ENCODE measurements at places on chromosomes 13 and 19.

- DNase-seq = no peak
Observed at GRCh38 chr13:84255226-84255797, 373.0 kb upstream of the SLITRK1 start.

DNA sequence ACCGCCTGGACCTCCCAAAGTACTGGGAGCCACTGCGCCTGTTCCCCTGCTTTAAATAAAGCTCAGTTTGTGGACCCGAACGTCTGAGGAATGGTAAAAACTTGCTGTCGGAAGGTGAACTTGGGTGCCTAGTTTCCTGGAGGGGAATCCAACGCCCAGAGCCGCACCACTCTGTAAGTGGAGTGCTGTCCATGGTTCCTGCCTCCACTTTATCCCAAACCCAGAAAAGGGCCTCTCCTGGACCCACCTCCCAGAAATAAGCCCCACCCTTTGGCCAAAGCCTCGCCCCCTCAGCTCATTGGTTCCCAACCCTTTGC is 2.3 kb downstream of the ANO8 start:
- DNase-seq = no peak

- no peak for DNase-seq
Observed at GRCh38 chr13:60435762-60436374, 38.8 kb downstream of the TDRD3 start.

DNA sequence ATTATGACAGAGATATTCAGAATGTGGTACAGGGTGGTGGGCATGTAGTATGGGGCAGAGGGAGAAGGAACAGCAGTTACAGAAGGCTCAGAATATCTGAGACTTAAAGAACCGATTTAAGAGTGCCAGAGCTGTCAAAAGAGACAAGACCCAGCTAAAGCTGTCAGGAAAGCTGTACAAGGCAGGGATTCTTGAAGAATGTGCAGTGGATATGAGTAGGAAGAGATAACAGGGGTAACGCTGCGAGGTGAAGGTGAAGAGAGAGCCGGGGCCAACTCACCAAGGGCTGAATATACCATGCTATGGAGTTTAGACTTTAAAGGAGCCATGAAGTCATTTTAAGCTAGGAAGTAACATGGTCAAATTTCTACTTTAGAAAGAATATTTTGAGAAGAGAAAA is 381.0 kb downstream of the DIAPH3 start:
- DNase-seq = no peak

- DNase-seq = peak; percentile 86
Observed at GRCh38 chr13:65499256-65499655, 1730.9 kb downstream of the PCDH9 start.

GRCh38 chr19:47703301-47703700 is 9.9 kb upstream of the EHD2 start:
- DNase-seq = no peak

DNA sequence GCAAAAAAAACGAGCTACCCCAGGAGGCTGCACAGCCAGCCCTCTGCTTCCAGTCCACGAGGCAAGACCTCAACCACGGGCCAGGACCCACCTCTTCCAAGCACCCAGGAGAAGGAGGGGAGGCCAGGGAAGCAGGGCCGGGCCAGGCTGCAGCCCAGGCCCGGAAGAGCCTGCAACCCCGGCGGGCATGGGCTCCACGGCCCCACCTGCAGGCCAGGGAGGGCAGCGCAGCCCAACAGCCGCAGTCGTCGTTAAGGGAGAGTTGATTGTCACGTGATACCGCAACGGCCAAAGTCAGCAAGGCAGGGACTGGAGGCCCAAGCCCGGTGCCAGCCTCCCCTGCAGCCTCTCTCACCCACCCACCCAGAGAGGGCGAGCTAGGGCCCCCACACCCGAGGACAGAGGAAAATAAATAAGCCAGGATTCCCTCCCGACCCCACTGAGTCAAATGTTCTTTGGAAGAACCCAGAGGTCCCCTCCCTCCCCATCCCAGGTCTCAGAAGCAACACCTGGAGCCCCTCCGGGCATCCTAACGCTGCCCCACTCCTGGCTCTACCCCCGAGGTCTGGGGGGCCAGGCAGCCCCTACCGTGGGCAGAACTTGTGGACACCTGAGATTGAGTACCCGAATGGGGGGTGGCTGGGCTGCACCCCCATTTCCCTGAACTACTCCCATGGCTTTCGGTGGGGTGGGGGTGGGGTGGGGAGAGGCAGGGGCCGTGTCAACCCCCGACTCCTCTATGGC is 5.2 kb upstream of the REXO1 start:
- DNase-seq = no peak

GRCh38 chr19:12648088-12648487 is 18.5 kb downstream of the MAN2B1 start:
- DNase-seq = no peak

- no peak for DNase-seq
Observed at GRCh38 chr13:39016087-39016486, 21.8 kb downstream of the PROSER1 start.

DNA sequence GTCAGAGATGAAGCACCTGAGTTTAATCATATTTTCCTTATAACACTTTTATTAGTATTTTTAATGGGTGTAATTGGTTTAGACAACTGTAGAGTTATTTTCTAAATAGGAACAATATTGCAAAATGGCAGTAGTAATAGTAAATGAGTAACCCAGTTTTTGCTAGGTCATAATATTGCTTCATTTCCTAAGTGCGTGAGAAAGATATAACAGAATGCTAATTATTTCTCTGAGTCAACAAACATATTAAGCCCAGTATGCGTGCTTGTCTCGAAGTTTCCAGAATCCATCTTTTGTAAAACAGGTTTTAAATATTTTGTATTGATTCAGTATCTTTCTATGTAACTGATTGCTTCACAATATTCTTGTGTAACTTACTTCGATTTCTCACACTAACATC is 315.3 kb downstream of the MYO16 start:
- DNase-seq = no peak

- no peak for DNase-seq
Observed at GRCh38 chr19:33175156-33175782, 18.9 kb upstream of the LRP3 start.

- no peak for DNase-seq
Observed at GRCh38 chr19:31167690-31168089, 181.5 kb downstream of the TSHZ3 start.

DNA sequence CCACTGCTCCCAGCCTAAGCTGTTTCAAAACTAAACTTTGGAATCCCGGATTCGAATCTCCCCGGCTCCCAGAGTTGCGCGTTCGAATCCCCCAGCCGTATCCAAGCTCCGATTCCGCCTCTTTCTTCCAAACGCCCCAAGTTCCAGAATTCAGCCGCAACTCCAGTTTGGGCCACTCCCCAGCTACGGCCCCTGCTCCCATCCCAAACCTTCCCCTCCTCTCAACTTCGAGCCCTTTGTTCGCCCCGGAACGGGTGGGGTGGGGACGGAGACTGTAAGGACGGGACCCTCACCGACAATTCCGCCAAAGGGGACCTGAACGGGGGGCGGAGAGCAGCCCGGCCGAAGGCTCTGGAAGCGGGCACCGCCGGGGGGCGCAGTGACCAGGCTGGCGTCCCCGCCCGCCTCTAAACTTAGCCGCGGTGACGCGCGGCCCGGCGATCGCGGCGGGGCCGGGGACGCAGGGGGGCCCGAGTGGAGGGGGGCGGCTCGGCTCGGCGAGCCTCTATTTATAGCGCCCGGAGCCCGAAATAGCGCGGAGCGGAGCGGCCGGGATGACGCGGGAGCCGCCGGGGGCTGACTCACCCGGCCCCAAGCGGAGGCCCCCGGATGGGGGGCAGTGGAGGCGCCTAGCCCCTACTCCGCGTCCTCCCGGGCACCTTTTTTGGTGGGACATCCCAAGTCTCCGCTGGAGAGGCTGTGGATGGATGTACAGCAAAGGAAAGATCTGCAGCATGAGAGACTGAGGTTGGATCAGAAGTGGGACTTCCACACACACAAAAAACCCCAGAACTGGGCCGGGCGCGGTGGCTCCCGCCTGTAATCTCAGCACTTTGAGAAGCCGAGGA is 4.9 kb upstream of the ERCC1 start:
- no peak for DNase-seq

DNA sequence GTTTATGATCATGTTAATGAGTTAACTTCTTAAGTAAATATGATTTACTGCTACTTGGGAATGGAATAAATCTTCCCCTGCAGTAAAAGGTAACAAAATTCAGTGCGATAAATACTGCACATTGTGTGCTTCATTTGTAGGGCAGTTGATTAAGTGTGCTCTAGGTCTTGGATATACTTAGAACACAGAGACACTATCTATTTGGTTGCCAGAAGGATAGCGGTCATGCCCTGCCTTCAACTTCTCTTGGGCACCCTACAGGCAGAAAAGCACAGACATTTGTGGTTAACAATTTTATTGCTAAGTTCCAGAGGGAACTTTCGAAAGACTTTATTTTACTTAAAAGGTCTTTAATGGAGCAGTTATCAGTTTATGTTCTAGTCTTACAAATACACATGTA is 605.8 kb downstream of the PCDH9 start:
- DNase-seq = no peak

DNA sequence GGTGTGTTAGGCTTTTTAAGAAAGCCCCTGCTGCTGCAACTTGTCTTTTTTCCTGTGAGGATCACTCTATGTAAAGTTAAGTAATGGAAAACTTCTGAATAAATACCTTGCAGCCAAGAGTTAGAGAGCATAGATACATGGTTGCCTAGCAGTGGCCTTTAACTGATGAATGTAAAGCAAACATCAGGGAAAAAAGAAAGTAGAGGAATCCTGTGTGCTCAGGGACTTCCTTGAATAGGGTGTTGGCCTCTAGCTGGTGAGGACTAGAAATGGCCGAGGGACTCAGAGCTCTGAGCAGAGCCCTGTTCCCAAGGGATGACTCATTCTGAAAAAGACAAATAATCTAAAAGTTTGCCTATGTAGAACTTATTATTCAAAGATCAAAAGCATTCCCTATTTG is 135.7 kb downstream of the MIPEP start:
- DNase-seq = no peak

DNA sequence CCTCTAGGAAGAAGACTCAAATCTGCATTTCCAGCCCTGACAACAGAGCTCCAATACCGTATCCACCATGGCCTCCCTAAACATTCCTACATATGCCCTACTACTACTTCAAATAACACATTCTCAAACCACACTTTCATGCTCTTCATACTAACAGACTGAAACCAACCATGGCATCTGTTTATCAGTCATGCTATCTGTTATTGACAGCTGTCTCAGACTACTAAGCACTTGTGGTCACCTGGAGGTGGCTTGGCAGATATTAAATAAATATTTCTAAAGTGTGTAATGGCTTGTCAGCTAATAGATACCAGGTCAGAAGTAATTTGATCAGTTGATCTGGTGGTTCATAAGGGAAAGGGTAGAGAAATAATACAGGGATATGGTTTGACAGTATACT is 489.1 kb downstream of the DIAPH3 start:
- DNase-seq = no peak

DNA sequence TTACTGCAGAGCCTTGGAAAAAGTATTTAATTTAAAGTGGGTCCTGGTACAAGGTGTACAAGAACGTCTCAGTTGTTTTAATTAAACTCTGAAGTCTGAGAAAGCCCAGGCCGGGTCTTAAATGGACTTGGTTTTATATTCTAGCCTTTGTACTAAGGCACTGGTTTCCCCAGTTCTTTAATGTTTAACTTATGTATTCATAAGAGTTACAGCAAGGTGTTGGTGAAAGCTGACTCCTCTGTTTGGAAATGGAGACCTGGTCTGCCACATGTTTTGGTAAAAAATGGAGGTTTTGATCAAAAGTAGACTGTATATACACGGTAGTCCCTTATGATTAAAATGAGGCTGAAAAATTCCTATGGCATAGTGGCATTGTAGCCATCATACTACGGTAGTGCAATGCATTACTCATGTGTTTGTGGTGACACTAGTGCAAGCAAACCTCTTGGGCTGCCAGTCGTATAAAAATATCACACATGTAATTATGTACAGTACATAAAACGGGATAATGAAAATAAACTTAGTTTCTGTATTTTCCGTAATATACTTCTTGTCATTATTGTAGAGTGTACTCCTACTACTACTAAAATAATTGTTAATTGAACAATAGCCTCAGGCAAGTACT is 883.4 kb upstream of the SPRY2 start:
- no peak for DNase-seq

DNA sequence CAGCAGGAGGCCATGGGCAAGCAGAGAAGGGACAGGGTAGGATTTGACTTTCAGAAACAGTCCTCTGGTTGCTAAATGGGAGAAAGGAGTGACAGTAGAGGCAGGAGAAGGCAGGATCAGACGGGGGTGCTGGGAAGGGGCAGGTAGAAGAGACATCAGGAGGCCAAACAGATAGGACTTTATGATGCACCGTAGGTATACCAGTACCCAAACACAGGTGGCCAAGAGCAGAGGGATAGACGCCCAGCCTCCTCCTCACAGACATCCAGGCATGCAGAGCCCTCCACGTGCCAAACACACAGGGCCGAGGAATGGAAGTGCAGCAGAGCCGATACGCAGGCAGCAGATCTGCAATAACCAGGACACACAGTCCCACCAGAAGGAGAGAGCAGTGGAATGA is 1.3 kb upstream of the AXL start:
- no peak for DNase-seq

GRCh38 chr13:27379694-27380641 is 44.5 kb upstream of the GTF3A start:
- DNase-seq = no peak

DNA sequence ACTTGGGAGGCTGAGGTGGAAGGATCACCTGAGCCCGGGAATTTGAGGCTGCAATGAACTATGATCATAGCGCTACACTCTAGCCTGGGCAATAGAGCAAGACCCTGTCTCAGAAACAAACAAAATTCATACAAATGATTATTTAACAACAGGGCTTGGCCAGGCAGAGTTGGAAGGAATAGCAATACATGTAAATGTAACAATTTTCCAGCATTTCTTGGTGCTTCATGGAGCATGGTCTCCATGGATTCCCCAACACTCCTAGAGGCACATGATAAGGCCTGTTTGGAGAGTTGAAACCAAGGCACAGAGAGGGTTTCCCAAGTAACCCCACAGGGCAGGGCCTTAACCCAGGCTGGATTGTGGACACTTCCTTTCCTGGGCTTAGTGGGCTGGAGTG is 10.2 kb downstream of the INSL3 start:
- DNase-seq = no peak

DNA sequence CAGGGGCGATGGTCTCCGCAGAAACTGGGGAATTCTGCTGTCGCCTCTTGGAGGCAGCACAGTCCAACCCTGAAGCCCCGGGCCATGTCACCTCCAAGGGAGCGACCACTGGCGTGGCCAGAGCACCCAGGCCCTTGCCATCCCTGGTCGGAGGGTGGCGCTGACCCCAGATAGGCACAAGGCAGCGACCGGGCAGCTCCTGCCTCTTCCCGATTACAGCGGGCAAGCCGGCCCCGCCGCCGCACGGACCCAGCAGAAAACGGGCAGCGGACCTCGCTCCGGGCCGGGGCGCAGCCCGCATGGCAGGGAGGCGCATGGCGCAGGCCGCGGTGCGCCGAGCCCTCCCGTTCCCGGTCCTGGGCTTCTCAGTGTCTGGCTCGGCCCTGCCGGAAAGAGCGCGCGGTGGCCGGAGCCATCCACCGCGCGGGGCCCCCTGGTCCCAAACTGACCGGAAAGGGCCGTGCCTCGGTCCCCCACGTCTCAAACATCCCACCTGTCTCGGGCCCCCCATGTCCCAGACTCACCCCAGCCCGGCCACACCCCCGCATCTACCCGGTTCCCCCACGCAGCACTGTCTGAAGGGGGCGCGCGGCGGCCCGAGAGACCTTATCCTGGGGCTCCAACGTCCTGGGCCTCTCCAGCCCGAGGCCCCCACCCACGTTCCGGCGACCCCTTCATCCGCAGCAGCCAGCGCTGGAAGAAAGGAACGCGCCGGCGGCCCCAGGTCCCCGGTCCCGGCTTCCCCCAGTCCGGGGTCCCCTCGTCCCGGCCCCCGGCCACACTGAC is 727 bp downstream of the CERS1 start:
- DNase-seq = no peak

All from NCI-H524 treated with DMSO at 0.1 percent for 48 hours (cell line).